ENCODE measurements at places on chromosomes 11 and 22.

DNA sequence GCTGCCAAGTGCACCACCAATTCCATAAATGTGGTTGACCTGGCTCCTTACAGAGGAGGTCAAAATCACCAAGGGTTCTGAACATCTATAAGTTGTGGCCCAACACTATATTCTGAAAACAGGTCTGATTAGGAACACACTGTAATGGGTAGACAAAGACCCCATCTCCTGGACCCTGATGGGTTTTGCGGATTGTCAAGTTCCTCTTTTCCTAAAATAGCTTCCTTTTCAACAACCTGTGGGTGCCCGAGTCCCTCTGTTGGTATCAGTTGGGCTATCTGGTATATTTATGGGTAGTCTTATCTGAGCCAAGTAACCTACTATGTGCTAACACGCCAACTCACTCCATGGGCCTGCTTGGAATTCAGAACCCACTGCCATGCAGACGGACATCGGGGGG, 9.9 kb upstream of the CACNG2 start:
- DNase-seq = no peak

GRCh38 chr11:134460881-134461280, 48.8 kb upstream of the B3GAT1 start:
- DNase-seq = no peak

DNA sequence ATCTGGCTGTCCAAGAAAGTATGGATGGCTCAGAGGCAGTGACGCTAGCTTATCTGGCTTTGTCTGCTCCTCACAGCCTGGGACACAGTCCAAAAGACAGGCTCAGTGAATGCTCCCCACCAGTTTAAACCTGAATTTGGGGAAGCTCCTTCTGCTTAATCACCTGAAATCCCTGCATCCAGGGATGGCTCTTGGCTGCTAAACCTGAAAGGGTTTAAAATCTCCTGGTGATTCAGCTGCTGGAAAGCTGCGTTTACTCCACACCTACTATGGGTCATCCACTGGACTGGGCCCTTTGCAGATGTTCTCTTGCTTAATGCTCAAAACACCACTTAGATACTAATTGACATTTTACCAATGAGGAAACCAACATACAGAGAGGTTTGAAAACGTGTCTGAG, 302.0 kb upstream of the NARS2 start:
- no peak for DNase-seq

- no peak for DNase-seq
Measured at GRCh38 chr11:67542169-67542568, 18.9 kb upstream of the CABP2 start.

- no peak for DNase-seq
Measured at GRCh38 chr11:121086866-121087265, 14.2 kb upstream of the TECTA start.

DNA sequence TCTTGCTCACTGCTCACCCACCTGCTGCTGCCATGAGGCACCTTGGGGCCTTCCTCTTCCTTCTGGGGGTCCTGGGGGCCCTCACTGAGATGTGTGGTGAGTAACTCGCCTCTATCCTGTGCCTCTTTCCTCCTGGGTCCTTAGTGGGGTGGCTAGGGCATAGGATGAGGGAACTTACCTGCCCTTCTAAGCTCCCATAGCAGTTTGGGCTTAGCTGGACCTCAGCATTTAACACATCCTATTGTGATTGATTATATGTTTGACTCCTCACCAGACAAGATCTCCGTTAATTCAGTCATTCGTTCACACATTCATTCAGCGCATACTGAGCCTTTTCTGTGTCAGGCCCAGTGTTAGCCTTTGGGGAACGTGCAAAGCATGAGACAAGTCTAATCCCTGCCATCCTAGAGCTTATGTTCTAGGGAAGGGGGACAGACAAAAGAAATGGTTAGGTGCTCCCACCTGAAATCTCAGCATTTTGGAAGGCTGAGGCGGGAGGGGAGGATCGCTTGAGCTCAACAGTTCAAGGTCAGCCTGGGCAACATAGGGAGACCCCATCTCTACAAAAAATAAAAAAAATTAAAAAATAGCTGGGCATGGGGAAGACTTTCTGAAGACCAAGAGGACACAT, 441 bp downstream of the TCN2 start:
- no peak for DNase-seq

- DNase-seq = no peak
Measured at GRCh38 chr11:57154739-57155138, 27.0 kb upstream of the LRRC55 start.

- no peak for DNase-seq
Measured at GRCh38 chr22:39151329-39151975, 1.0 kb downstream of the CBX7 start.

DNA sequence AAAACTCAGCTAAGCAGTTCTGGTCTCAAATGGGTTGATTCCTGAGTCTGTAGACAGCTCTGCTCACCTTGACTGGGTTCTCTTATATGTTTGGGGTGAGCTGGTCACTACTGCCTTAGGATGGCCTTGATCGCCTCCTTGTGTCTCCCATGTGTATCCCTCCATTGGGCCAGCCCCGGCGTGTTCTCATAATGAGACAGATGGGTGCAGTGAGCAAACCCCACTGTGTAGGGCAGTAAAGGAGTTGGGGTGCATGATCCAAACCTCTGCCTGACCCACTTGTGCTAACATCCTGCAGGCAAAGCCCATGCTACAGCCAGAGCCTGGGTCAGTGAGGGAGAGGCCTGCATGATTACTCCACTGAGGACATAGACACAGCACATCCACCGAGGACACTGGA, 657.6 kb downstream of the BRD1 start:
- DNase-seq = no peak

GRCh38 chr11:92236856-92237255, 12.2 kb downstream of the FAT3 start:
- no peak for DNase-seq

DNA sequence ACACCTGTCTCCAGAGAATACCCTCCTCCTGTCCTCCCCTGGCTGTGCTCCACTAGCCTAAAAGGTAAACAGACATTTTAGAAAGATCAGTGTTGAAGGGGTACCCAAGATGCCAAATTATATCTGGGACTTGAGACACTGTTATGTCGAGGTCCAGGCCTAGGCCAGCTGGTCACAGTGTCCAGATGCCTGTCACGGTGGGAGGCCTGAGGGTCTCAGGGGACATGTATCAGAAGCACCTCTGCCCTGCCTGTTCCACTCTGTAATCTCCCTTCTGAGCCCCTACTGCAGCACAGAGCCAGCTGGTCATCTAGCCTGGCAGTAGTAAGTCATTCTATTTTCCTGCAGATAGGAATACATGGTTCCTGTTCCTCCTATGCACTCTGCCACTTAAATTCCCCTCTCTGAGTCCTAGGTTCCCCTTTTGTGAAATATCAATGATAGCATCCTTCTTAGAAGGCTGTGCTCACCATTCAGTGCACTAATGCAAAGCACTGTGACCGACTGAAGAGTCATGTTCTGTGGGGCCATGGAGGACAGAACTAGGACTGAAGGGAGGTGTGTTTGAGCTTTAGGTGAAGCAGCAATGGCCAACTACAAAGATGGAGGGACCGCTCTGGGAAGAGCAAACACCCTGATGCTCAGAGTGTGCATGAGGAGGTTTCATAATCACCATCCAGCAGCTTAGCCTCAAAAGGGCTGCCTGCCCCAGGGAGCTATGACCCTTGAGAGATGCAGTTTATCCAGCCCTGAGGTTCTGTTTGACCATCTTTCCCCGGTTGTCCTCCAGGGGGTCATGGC, 44.8 kb upstream of the TUB start:
- no peak for DNase-seq

GRCh38 chr11:39690856-39691255, 1768.6 kb downstream of the LRRC4C start:
- no peak for DNase-seq

DNA sequence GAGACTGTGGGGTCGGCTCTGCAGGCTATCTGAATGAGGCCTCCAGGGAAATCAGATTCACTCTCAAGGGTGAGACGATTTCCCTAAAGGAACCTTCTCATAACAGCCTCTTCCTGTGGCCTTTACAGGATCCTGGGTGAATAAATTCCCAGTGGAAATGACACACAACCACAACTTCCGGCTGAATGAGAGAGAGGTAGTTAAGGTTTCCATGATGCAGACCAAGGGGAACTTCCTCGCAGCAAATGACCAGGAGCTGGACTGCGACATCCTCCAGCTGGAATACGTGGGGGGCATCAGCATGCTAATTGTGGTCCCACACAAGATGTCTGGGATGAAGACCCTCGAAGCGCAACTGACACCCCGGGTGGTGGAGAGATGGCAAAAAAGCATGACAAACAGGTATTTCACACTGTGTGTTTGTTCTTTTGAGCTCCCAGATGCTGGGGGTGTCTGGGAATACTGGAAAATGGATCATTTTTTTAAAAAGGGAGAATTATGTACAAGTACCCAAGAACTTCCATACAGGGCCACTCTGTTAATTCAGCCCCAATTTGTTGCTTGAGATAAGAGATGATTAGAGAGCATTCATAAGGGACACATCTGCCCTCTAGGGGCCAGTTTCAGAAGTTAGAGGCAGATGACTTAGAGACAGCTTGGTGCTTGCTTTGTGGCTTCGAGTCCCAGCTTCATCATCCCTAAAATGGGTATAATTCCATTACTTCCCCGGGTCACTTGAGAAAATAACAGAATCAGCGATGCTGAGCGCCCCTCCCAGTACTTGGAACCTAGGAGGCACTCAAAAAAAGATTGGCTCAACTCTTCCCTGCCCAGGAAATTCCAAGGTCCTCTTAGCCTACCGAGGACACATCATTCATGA, 10.2 kb downstream of the SERPIND1 start:
- peak; percentile 34 for DNase-seq

GRCh38 chr11:100849901-100850235, 162.8 kb downstream of the ARHGAP42 start:
- DNase-seq = no peak

DNA sequence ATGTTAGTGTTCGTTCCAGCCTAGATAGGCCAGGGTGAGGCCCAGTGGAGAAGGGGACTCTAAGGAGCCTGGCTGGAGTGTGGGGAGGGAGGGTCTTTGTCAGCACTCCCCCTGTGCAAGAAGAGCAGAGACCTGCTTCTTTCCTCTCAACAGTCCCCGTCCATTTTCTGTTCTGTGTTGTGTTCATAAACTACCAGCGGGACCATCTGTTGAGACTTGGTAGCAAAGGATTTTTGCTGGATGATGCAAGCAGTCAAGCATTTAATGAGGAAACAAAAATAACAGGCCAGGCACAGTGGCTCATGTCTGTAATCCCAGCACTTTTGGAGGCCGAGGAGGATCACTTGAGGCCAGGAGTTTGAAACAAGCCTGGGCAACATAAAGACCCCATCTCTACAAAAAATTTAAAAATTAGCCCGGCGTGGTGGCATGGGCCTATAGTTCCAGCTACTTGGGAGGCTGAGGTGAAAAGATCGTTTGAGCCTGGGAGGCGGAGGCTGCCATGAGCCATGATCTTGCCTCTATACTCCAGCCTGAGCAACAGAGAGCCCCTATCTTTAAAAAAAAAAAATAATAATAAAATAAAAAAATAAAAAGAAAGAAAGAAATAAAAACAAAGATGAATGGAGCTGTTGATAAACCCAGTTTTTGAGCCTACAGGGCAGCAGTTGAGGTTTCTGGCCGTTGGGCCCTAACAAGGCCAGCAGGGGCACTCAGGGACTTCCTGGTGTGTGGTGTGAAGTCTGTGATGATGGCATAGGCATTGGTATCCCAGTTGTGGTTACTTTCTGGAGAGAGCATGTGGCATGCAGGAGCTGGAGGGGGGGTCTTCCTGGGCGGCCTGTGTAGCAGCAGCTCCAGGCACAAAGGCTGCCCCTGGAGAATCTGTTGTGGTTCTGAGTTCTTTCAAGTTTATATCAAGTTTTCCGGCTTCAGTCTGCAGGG, 1.7 kb upstream of the TXNRD2 start:
- DNase-seq = no peak

GRCh38 chr11:100632941-100633452, 54.1 kb upstream of the ARHGAP42 start:
- no peak for DNase-seq

DNA sequence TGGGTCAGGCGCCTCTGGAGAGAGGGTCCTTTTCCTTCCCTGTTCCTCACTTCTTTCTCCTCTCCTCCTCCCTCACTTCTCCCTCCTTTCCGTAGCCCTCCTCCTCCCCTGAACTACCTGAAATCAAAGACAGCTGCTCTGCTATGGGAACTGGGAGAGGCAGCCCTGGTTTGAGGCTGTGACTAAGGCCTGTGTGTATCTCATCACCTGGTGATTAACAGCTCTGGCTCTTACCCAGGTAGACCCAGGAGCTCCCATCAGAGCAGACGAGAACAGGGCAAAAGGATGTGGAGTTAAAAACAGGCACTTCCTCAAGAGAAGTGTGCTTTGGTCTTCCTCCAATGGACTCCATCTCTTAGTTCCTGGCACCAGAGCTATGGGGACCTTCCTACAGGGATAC, 5.8 kb downstream of the ISX start:
- no peak for DNase-seq

DNA sequence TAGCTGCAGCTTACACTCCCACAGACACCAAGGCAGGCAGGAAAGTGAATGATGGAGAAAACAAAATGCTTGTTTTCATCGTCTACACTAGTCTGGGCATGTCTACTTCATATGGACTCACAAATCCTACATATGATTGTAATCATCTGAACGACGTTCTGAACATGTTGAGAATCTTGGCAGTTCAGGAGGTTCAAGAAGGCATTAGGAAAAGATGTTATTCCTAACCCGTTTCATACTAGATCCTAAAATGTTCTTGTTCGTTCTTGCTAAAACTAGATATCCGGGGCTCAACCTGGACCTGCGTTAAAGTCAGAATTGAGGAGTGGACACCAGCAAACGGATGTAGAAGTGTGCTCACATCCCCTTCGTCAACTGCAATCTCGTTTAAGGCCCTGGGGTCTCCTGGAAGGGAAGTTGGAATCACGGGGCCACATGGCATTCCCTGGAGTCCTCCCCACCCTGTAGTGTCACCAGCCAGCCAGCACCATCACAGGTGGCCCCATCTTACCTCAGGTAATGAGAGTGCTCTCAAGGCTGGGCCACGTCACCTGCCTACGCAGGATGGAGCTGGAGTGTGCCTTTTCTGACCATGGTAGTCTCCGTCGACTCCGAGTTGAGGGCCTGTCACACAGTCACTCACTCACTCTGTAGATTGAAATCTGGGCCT, 37.3 kb downstream of the C11orf58 start:
- no peak for DNase-seq

DNA sequence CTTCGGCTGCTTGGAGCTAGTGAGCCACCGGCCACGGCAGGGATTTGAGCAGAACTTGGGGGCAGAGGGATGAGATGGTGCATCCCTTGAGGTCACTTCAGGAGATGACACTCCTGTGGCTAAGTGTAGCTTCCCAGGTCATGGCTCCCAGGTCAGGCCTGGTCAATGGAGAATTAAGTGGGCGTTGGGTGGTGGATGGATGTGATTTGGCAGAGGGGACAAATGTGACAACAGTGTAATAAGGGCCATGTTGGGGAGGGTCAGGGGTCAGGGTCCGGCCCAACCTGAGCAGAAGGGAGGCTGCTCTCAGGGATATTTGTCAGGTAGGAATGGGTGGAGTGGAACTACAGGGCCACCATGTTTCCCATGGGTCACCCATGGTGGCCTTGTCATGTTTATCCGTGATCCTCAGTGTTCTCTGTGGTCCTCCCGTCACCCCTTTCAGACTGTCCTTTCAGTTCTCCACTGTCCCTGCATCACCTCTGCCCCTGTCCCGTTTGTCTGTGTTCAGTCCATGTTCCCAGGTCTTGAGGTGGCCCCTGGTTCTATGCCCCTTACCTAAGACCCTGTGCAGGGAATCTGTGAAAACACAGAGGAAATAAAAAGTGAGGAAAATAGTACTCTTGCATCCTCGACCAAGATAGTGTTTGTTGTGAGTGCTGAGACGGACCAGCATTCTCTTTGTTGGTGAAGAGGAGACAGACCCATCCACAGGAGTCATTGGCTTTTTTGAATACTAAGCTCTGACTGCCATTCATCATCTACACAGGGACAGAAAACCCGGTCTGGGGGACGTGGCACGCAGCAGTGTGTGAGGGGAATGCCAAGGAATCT, 6.1 kb downstream of the SLC25A1 start:
- no peak for DNase-seq

GRCh38 chr11:75199412-75199955, 41.1 kb upstream of the TPBGL start:
- no peak for DNase-seq
